ENCODE measurements at places on chromosomes 3 and 15.

- peak; percentile 42 for DNase-seq
Observed at GRCh38 chr3:72567474-72567873, 280.8 kb downstream of the SHQ1 start.

DNA sequence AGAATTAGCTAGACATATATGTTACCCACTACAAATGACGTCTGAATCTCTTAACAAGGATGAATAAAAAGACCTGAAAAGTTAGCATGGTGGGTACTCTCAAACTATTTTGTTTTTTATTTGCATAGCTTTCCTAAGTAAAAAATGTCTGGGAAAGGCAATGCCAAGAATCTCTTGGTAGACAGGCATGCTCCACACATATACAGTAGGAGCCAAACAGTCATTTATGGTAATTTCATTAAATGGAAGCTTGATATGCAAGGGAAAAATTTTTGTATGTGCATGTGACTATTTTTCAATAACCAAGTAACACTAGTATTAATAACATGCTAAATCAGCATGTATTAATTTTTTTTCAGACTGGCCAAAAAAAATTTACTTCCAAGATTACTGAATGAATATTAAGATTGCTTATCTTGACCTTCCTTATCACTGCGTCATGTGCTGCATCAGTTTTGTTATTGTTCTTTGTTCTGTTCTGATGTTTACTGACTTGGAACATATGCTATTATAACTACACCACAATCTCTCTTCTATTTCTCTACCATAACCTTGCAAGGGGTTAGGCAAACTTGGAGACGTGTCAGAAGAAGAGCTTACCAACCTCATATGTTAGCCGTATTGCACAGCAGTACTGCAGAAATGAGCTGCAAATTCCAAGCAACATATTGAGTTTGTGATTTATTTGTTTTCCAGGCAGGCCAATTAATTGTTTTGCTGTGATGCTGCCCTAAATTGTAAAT lies 255.3 kb downstream of the RBMS3 start:
- no peak for DNase-seq

DNA sequence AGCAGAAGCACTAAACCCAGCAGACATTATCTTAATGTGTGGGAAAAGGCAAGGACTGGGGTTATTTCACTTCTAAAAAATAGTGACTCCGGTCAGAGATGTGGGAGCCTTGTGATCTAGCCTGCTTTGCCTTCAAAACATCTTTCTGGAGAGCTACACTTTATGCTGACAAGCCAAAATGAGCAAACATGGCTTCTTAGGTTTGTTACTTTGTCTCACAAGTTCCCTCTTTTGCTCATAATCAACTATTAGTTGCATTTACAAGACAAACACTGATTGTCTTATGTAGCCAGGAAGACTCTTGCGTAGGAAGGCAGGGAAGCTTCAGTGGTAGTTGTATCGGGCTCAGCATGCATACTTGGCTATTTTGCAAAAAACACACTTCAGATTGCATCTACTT lies 129.2 kb downstream of the NUP210 start:
- no peak for DNase-seq

GRCh38 chr3:55296030-55296429 lies 191.1 kb downstream of the WNT5A start:
- DNase-seq: no peak

GRCh38 chr15:55084216-55084615 lies 112.5 kb downstream of the RSL24D1 start:
- no peak for DNase-seq

DNA sequence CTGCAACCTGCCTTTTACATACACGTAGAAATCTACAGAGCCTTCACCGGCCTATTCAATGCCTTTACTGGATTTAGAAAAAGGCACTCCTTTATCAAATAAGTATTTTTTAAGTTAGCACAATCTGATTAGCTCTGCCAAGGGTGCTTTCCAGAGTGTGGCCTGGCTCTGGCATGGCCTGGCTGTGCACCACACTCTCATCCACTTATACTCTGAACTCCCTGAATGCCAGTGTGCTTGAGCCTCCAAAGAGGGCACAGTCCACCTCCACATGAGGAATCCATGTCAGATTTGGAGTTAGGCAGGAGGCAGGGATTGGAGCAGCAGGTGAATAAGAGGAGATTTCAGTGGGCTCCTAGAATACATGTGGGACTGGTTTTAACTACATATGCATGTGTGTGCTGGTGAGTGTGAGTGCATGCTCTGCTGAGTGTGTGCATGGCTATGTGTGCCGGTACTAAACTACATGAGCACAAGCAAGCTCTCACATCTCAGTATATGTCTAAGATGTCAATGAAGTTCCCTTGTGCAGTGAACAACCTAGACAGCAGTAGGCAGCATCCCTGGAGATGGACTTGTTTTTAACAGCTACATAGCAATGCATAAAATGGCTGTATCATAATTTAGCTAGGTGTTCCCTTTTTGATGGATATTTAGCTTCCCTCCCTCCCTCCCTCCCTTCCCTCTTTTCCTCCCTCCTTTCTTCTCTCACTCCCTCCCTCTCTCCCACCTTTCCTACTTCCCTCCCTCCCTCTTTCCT lies 17.8 kb upstream of the ZFAND6 start:
- no peak for DNase-seq

DNA sequence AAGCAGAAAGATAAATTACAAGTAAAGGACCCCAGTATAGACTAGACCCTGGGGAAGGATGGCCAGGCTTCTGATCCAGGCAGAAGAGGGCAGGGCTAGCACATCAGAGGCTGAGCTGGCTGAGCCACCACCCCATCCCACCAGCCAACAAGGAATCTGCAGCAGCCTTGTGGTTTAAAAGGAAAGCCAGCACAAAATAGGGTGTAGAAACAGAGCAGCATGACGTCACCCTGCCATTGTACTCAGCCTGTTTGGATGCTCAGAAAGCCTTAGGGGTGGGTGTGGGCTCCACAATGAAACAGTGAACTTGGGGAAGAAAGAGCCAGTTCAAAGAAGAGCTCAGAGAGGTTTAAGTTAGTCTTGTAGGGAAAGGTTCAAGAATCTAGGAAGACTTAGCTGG lies 28.2 kb downstream of the DUOX1 start:
- DNase-seq: peak; percentile 9

- no peak for DNase-seq
Observed at GRCh38 chr3:191263365-191263764, 64.3 kb downstream of the OSTN start.

DNA sequence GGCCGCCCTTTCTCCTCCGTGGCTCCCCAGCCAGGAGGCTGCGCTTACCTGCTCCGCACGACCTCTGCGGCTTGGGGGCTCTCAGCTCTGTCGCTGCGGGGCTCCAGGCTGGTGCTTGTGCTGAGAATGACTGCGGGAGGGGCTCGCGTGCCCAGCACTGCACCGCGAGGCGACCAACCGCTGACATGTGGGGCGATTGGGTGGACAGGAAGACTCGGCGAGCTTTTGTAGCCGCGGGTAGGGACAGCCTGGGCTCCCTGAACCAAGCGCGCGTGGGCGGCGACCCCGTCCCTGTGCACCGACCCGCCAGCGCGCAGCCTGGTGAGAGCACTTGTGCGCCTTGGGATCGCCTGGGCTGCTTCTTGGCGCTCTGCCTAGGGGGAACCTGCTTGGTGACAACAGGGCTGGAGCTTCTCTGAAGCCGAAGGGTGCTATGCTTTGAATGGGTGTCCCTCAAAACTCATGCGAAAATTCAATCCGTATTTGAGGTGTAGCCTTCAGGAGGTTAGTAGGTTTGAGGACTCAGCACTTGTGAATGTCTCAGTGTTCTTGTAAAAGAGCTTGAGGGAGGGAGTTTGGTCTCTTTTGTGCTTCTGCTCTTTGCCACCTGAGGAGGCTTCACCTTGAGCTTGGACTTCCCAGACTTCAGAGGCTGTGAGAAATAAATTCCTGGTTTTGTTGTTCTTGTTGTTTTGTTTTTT lies 50.4 kb downstream of the IL12A start:
- peak; percentile 24 for DNase-seq

DNA sequence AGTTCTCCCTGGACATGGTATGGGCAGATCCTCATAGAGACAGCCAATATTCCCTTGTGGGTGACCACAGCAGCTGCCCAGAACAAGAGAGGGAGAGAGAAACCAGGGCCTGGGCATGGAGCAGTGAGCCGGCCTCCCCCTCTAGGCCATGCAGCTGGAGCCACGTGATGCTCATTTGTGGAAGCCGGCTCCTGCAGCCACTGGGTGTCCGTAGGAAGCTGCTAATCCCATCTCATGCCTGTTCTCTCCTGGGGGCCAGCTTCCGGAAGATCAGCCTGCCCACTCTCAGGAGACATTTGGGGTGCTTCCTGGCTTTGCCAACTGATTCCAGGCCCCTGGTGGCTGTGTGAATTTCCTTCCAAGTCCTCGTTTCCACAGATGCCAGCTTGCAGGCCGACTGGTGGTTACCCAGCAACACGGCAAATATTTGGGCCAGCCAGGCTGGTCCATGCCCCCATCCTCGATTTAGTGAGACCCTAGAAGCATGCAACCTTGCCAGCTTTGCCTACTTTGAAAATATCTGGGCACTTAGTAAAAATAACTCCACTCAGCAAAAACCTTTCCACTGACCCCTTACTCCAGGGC lies 55.3 kb downstream of the LINGO1 start:
- DNase-seq: no peak

- no peak for DNase-seq
Observed at GRCh38 chr3:28940994-28941393, 339.9 kb upstream of the RBMS3 start.

GRCh38 chr15:58505581-58505980 lies 73.8 kb downstream of the LIPC start:
- DNase-seq: no peak

GRCh38 chr3:117874028-117874690 lies 1160.5 kb downstream of the IGSF11 start:
- no peak for DNase-seq

DNA sequence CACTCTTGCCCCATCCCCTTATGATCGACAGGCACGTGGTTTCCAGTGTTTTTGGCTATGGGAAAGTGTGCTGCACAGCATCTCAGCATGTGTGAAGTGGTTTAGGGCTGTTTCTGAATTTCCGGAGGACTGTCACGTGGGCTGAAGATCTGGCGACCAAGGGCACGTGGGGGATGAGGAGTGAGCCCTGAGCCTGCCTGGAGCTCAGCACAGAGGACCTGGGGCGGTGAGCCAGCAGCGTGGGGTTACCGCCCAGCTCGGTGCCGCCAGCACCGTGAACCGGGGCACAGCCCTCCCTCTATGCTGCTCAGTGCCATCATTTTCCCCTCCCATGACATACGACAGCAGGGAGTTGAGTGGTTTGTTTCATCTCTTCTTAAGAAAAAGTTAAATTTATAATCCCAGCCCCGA lies 150.2 kb downstream of the DNAJB8 start:
- no peak for DNase-seq

DNA sequence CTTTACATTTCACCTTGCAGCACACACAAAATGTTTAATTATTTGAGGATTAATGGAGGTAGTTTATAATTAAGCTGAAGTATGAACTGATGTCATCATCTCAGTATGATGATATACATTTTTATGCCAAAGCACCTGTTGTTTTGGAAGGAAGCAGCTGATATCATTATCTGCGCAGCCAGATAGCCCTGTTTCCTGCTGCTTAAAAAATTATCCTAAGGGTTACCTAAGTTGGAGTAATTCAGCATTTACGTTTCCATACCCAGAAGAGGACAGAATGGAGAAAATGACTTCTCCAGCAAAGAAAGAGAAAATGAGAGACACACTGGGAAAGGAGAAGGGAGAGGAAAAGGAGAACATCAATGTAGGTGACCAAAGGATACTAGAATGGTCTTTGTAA lies 370.3 kb upstream of the PLSCR5 start:
- no peak for DNase-seq

DNA sequence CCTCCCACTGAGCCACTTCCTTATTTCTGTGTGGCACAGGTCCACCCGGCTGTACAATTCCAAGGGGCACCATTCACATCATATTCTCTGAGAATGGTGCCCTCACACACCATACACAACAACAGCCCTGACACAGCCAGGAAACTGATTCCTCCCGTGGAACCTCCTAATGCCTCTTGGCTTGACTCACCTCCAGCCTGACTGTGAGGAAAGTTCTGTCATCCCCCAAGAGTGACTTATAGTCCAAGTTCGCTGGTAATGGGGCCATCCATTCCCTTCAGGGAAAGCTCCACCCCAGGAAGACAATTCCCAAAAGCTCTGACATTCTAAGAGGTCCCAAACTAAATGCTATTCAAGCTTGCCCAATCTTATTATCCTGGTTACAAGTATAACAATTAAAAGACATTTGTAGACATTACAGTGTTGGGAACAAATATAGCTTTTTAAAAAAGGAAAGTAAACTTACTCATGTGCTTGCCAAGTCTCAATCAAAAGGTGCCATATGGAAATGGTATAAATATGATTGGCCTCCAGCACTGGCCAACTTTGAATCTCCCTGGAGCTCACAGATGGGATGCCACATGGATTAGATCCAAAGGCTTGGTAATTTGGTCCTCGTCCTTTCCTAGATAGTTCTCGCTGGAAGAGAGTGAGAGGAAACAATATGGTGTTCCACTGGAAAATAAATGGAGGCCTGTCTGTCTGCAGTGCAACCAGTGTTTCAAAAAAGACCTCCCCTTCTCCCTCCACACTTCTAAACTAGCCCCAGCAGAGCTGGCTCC lies 56.3 kb upstream of the PSMD6 start:
- no peak for DNase-seq

- no peak for DNase-seq
Observed at GRCh38 chr3:37139567-37140052, 34.8 kb downstream of the LRRFIP2 start.

DNA sequence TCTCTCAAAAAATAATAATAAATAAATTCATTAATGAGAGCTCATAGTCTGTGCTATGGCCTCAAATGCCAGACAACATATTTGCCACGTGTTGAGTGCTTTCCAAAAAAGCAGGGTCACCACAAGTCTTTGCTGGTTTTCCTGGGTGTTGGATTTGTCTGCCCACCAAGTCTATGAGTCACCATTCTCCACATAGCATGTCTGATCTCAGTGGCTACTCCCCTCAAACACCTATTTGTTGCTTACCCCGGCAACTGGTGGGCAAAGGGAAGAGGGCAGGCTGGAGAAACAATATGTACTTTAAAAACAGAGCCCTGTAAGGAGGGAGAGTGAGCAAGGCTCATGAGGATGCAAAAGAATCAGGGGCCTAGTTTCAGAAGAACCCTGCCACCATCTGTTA lies 120.0 kb upstream of the ARRDC4 start:
- no peak for DNase-seq

DNA sequence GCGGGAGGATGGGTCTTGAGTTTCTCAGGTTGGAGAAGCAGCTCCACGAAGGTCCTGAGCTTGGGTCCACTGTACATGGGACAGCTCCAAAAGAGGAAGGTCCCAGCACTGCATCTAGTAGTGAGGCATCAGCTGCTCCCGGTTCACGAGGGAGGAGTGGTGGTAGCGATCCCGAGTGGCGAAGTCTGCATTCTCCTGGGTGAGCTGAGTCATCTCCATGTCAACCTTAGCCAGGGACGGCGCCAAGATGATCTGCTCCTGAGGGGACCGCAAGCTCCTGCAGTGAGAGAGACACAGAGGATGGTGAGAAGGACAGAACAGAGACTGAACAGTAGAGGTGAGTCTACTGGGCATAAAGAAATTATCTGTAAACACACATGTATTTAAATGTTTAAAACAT lies 28.0 kb upstream of the HEG1 start:
- DNase-seq: no peak

- no peak for DNase-seq
Observed at GRCh38 chr3:188775412-188775811, 396.4 kb upstream of the TPRG1 start.

Measured in suppressor macrophage treated with lipopolysaccharide for 4 hours (primary cell).